NCI-H510A (cell line): ENCODE measurements at places on chromosomes 2 and 18.
A peak's percentile ranks its signal among the peaks of the same experiment; 100 is the strongest.

GRCh38 chr2:79180092-79180491 lies 20.5 kb upstream of the REG3A start:
- no peak for DNase-seq

DNA sequence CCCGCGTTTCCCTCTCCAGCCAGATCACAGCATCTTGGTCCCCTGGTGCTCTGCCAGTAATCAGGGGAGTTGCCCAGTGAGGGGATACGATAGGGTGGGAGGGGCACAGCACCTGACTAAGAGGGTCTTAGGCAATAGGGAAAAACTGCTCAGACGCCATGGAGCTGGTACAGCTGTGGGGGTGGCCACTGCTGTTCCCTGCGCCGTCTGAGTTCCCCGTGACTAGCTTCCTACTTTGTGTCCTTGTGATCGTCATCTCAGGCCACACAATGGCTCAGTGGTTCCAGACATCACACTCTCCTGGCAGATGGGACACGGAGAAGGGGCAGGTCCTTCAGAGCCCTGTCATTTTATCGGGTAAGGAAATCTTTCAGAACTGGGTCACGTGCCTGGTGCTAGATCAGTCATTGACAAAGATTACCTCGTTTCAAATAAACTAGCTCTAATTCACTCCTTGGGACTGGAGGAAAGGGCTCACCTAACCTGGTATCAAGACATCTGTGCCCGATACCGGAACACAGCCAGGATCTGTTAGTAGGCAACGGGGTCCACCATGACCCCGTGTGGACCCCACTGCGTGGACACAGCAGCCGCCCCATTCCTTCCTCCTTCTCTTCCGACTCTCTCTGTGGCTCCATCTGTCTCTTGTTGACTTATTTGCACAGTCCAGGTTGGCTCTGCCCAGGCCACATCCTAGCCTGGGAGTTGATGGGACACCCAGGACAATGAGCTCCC lies 101.6 kb downstream of the PTGR3 start:
- DNase-seq: no peak

DNA sequence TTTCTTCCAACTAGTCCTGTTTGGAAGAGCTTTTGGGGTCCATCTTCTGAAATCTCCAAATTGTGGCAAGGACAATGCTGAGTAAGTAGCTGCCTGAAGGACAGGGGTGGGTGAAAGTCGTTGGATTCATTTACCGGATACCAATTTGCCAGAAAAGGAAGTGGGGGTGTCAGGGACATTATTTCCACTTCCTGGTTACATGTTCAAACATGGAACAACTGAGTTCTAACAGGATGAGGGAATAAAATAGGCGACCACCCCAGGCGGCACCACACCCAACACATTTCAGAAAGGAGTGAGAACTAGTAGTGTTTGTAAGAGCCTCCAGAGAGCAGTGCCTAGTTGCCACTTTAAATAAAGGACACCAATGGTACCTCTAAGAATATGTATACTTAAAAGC lies 158.6 kb upstream of the SERTAD2 start:
- DNase-seq: no peak

- DNase-seq: no peak
Observed at GRCh38 chr18:36457683-36458082, 160.2 kb downstream of the FHOD3 start.

- DNase-seq: no peak
Observed at GRCh38 chr18:13811993-13812392, 12.0 kb upstream of the MC5R start.

DNA sequence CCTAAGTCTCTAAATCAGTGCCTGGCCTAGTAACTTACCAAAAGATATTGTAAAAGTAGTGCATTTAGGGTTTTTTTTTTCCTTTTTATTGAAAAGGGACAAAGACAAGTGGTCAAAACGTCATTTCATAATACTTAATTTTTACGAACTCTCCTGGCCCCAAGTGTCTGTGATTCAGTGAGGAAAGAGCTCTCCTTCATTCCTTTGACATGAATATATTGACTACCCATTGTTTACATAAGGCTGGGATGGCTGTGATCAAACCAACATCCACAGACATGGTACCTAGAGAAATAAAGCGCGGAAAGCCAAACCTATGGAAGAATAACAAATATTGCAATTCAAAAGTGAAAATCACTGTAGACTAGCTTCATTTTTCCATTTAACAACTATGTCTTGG lies 198.4 kb downstream of the BABAM2 start:
- DNase-seq: no peak

GRCh38 chr2:196589419-196589818 lies 50.1 kb upstream of the CCDC150 start:
- DNase-seq: no peak

- no peak for DNase-seq
Observed at GRCh38 chr2:85886590-85886989, 2.2 kb downstream of the ST3GAL5 start.

DNA sequence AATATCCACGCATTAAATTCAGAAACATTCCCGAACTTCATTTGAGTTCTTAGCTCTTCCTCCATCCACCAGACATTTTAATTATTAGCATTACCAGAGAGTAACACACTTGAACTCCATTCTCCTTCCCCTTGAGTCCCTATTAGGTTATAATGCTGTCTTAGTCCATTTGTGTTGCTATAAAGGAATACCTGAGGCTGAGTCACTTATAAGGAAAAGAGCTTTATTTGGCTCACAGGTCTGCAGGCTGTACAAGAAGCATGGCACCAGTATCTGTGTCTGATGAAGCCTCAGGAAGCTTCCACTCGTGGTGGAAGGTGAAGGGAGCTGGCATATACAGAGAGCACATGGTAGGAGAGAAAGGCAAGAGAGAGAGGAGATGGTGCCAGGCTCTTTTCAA lies 25.4 kb downstream of the TBC1D8 start:
- no peak for DNase-seq

- no peak for DNase-seq
Observed at GRCh38 chr2:58680755-58681310, 439.7 kb upstream of the FANCL start.

GRCh38 chr2:28274911-28275685 lies 117.6 kb upstream of the FOSL2 start:
- peak; percentile 21 for DNase-seq

GRCh38 chr2:126972279-126972626 lies 73.6 kb downstream of the TEX51 start:
- no peak for DNase-seq

DNA sequence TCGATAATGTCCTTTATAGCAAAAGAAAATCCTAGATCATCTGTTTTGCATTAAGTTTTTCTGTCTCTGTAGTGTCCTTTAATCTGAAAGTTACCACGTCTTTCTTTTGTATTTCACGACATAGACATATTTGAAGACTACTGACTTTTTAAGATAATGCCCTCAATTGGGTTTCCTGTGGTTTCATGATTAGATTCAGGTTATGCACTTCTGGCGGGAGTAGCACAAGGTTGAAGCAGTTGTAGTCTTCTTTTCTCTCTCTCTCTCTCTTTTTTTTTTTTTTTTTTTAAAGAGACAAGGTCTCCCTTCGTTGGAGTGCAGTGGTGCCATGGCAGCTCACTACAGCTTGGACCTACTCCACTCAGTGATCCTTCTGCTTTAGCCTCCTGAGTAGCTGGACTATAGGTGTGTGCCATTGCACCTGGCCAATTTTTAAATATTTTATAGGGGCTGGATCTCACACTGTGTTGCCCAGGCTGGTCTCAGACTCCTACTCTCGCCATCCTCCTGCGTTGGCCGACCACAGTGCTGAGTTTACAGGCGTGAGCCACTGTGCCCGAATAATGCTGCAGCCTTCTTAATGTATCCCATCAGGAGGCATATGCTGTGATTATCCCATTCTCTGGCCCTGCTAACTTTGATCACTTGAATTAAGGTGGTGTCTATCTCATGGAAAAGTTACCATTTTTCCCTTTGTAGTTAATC lies 3.9 kb downstream of the INPP4A start:
- DNase-seq: no peak

DNA sequence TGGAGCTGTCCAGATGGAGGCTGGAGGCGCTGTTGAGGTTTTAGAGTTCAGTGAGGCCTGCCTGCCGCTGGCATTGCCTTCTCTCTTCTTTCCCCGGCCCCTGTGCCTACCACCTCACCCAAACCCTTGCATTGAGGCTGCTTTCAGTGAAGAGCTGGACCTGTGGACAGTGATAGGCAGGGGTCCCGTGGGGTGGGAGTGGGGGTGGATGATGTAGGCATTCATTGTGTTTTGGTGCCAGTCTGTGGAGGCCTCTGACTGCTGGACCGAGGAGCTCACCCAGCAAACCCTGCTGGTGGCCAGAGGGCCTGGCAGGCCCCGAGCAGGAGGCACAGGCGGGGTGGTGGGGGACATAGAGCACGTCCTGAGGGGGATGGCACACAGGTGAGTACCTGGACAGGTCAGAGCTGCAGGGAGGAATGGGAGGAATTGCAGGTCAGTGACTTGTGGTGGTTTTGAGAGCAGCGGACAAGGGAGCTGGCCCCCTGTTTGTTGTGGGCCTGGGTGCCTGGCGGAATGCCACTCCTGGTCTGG lies 35.6 kb downstream of the NGEF start:
- no peak for DNase-seq

DNA sequence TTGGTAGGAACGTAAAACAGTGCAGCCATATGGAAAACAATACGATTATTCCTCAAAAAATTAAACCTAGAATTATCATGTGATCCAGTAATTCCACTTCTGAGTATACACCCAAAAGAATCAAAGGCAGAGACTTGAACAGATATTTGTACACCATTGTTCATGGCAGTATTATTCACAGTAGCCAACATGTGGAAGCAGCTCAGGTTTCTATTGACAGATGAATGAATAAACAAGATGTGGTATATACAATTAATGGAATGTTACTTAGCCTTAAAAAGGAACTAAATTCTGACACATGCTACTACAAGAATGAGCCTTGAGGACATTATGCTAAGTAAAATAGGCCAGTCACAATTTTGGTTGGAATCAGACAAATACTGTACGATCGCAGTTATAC lies 14.2 kb upstream of the RTTN start:
- no peak for DNase-seq

DNA sequence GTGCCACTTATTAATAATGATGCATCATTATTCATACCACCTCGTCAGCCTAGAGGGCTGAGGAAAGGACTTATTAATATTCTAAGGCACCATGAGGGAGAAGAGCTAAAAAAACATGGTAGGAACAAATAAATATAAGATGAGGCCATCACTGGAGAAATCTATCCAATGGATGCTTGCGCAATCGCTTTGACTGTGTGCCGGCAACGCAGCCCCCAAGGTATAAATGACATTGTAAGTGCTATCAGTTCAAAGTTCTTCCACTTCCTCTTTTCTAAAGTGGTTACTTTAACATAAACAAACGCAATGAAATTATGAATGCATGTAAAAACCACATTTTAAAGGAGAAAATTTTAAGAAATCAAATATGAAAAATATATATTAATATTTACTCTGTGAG lies 164.6 kb downstream of the EIPR1 start:
- no peak for DNase-seq

- DNase-seq: no peak
Observed at GRCh38 chr18:446941-447560, 53.5 kb downstream of the COLEC12 start.

GRCh38 chr2:8441986-8442385 lies 239.9 kb upstream of the ID2 start:
- DNase-seq: no peak

- no peak for DNase-seq
Observed at GRCh38 chr2:232884549-232885263, 14.6 kb downstream of the SNORC start.

GRCh38 chr2:199819746-199820145 lies 31.2 kb downstream of the FTCDNL1 start:
- DNase-seq: no peak

DNA sequence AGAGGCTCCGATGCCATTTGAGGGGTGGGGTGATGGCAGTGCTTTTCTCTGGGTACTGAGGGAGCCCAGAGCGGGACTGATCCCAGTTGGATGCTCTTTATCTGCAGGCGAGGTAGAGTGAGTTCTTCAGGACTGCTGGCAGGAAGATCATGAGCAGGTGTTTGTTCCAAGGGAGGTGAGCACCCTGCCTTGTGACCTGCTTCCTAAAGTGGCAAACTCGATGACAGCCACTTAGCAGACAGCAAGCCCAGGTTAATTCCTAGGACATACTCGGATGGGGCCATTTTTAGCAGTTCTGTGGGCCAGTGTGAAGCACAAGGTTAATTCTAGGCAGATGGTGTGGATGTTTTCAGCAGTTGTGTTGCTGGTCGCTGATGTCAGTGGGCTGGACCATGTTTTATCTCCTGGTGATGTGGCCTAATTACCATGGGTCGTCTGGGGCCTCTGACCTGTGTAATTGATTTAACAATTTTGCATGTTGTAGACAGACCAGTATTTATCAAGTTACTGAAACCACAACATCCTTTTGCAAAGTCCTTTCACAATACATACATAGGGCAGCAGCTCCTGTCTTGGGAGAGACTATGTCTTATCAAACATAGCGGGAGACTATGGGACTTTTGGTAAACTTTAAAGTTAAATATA lies 4.9 kb downstream of the FKBP1B start:
- no peak for DNase-seq

- no peak for DNase-seq
Observed at GRCh38 chr2:35962585-35963146, 392.9 kb upstream of the CRIM1 start.

DNA sequence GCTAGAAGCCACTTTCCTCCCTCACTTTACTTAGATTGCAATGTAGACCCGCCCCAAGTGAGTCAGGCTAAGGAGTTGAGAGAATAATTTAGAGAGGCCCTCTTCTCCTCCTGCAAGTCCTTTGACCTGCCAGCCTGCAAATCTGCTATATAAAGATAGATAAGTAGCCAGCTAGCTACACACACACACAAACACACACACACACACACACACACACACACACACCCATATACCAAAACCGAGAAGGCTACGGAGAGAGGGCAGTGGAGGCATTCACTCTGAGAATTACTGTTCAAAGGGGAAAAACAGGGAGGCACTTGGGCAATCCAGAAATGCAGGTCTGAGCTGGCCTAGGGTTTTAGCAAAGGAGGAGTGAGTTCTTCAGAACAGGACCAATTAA lies 23.0 kb upstream of the SMAD7 start:
- no peak for DNase-seq

DNA sequence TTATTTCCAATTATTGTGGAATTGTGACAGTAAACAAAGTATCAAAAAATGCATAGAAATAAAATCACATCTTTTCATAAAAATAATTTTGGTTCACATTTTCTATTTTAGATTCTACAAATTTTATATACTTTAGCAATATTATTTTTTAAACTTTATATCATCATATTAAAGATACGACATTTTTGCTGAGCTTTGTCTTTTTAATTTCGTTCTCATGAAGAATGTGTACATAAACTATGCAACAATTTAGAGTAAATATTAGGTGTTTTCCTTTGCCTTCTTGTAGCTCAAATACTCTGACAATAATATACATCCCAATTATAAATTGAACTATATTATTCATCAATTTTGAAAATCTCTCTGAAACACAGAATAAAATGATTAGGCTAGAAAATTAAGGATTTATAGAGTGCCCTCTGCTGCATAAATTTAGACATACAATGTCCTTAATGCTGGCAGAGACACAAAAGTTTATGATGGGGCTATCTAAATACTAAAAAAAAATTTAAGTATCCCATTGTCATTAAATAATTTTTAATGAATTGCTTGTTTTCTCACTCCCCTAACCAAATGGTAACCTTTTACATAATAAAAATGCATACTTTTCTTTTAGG lies 45.7 kb downstream of the CCDC102B start:
- DNase-seq: no peak

GRCh38 chr18:29181151-29181901 lies 1004.4 kb upstream of the CDH2 start:
- no peak for DNase-seq

GRCh38 chr2:146228020-146228393 lies 1616.8 kb upstream of the ACVR2A start:
- no peak for DNase-seq

- DNase-seq: no peak
Observed at GRCh38 chr18:47425365-47425764, 173.9 kb upstream of the SKOR2 start.
